Keratinocyte (primary cell): ENCODE measurements at places on chromosomes 5 and 9. TPM values are rescaled to one million over a fixed set of nuclear protein-coding genes. Genes with fewer than 3 reads are reported as not detected.

DNA sequence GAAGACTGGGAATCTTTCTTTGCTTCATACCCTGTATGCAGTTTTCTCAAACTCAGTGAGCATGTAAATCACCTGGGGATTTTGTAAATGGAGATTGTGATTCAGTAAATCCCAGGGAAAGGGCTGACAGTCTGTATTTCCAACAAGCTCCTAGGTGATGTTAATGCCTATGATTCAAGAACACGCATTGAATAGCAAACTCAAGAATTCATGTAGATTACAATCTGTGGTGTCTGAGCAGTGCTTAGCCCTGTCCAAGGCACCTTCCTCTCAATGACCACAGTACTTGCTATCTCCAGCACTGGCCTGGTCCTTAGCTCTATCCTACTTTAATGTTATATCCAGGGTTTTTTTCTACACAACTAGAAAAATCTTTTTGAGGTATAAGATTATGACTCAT is 721.4 kb upstream of the MEF2C start:
- no peak for DNase-seq

The PHYHD1 gene
- polyA plus RNA-seq = 4.6 to 5.2 TPM (median 4.7 TPM) in 3 replicates

DNA sequence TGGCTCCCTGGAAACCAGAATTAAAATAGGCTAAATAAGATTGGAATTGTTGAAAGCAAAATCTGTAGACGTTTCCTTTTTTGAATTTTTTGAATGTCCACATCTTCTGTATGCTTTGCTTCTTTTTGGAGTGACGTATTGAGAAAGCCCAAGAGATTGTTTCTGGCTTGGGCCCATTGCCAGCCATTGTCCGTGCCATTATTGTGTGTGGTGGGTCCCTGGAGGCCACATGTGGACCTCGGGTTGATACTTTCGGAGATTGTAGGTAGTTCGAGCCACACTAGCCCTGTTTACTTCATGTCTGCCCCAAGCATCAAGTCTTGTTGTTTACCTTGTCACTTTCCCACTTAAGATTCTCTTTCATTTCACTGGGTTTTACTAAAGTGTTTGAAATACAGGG is 106.0 kb downstream of the PALM2AKAP2 start:
- no peak for DNase-seq

The LCN10 gene
- not detected in 3 replicates for polyA plus RNA-seq

GRCh38 chr9:33157960-33158842 is 8.9 kb downstream of the B4GALT1 start:
- DNase-seq = no peak

DNA sequence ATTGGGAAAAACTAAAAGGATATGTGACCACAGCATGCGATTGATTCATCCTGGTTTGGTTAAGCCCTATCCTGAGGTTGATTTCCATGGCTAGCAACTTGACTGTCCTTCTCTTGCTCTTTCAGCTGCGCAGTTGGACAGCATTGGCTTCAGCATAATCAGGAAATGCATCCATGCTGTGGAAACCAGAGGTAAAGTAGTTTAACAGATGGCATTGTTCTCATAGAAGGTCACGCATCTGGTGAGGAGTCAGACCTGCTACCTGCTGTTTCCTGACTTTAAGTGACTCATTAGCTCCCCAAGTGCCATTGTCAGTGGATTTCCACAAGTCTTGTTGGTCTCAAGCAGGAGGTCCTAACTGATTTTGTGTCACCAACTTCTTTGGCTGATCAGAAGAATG is 266.9 kb downstream of the ARHGAP26 start:
- no peak for DNase-seq

- DNase-seq = no peak
Observed at GRCh38 chr5:89755024-89755423, 654.5 kb downstream of the CETN3 start.

The ITGA2 gene
- polyA plus RNA-seq = 75.4 to 112 TPM (median 107 TPM) in 3 replicates

GRCh38 chr9:84456527-84456926 is 116.0 kb upstream of the SLC28A3 start:
- no peak for DNase-seq

The PCDHGB7 gene
- polyA plus RNA-seq = 0.66 to 1.1 TPM (median 0.69 TPM) in 3 replicates

GRCh38 chr5:115116001-115116400 is 53.7 kb downstream of the TRIM36 start:
- DNase-seq = no peak

- no peak for DNase-seq
Observed at GRCh38 chr5:149445739-149446369, 66.8 kb upstream of the IL17B start.

DNA sequence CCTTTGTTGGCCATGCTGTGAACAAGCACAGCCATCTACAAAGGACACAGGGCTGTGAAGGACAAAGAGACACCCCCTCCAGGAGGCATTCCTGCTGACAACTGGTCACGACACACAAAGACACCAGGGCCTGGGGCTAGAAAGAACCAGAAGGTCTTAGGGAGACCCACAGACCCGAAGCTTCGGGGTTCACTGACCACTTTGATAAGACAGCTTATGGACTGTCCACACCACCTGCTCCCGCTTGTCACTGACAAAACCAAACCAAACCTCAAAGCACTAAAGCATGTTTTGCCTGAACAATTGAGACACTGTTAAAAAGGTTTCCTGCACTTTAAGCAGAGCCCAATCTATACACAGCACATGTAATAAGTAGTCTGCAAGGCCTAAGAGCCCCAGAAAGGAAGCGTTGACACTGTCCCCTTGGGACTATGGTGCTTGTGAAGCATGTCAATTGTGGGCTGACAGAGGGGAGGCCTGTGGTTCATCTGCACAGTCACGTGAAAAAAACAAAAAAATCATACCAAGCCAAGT is 185.0 kb downstream of the GAPVD1 start:
- DNase-seq = no peak

The IFNA21 gene
- polyA plus RNA-seq = not detected in 3 replicates

DNA sequence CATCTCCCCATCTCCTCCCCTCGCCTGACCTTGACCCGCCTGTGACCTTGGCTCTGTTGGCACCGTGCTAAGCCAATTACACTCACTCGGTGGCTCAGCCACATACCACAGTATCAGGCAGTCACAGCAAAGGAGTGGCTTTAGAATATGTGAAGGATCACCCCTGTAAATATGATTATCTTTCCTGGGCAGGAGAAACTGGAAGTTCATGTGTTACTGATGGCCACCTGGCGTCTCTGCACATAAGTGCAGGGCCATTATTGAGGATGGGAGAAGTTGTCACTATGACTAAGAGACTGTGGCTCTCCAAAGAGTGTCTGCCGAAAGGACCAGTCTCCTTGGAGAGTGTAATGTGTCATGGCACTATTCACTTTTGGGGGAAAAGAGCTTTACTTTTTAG is 116.9 kb upstream of the S1PR3 start:
- DNase-seq = no peak

- no peak for DNase-seq
Observed at GRCh38 chr5:39531306-39531705, 106.5 kb upstream of the DAB2 start.

GRCh38 chr5:151624476-151624875 is 33.3 kb upstream of the FAT2 start:
- DNase-seq = no peak

The MINAR2 gene
- not detected in 3 replicates for polyA plus RNA-seq

The SH3PXD2B gene
- 17.3 to 17.9 TPM (median 17.6 TPM) in 3 replicates for polyA plus RNA-seq

- DNase-seq = no peak
Observed at GRCh38 chr5:65796269-65796668, 74.3 kb downstream of the NLN start.

DNA sequence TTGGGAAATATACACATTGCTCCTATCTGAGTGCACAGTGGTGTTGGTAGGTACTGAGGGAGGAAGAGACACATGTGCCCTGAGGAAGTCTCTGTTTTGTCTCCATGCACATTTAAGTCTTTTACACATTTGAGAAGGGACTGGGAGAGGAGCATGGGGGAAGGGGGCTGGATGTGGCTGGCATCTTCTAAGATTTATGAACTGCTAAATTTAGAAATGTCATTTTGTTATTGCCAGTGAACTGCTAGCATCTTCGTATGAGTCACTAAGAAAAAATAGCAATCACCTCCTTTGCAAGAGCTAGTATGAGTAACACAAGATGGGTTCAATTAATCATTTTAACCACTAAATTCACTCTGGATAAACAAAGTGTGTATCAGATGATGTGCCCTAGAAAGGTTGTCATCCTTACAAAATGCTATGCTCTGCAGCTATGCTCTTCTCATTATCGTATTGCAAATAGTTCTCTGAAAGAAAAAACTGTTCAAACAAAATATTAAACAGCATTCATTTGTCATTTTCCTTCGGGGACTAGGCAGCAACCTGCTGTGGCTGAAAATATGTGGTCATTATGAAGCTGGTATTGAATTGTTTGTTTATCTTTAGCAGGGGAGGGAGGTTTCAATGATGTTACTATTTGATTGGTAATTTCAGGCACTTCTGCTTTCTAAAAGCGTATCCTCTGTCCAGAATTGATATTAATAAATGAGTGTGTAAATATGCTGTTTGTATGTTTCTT is 236.5 kb downstream of the DMRTA1 start:
- no peak for DNase-seq
